NCI-H1092 treated with DMSO at 0.1 percent for 48 hours (cell line): ENCODE measurements at places on chromosomes 7 and 10.

GRCh38 chr7:50274361-50274760, 30.2 kb upstream of the IKZF1 start:
- no peak for DNase-seq

DNA sequence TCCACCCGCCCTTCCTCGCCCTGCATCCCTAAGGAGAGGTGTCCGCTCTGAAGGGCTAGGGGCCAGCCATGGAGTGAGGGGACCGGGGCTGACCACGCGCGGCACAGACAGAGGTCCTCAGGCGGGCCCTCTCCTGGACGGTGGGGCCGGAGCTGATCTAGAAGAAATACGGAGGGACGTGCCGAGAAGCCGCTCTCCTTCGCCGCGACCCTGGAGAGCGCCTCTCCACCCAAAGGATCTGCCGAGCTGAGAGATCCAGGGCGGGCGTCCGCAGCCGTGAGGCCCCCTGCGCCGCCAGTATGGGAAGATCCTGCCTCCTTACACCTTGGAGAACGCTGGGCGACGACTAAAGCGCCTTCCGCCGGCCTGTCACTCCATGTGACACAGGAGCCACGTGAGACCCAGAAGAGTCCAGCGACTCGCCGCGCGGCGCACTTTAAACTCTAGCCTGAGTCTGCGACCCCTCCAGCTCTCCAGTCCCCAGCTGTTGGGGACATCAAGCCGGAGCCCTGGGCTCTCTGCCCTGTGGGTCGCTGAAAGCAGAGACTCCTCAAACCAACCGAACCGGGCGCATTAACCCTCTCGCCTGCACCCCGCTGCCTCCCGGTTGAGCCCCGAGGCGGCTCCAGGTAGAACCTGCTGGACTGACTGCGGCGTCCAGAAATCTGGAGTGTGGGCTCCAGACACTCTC, 1.5 kb upstream of the SFMBT2 start:
- no peak for DNase-seq

- no peak for DNase-seq
These were observed 23.9 kb downstream of the ST7 start for GRCh38 chr7:116977172-116977571.

DNA sequence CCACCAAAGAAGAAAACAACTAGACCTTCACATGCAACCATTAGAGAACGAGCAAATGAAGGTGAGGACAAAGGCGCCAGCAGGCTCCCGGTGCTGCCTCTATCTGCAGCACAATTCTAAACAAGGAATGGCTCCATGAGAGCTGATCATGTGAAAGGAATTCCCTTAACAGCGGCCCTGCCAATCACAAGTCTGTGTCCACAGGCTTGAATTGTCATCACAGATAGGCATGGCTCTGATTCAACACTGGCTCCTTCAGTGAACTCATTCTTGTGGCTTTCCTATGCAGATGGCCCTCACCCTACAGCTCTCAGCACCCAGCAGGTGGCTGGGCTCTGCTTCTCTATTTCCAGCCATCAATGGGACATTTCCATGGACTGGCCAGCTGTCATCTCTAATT, 36.2 kb downstream of the LAMB1 start:
- DNase-seq = peak; percentile 72

- no peak for DNase-seq
These were observed at the start of gene PLAU for GRCh38 chr10:73910764-73911552. Gene PLAU (plus strand): TSS chr10:73911132. CDS start chr10:73911556, 424 bp downstream.

- no peak for DNase-seq
These were observed 16.7 kb upstream of the ZNF862 start for GRCh38 chr7:149821191-149822148.

DNA sequence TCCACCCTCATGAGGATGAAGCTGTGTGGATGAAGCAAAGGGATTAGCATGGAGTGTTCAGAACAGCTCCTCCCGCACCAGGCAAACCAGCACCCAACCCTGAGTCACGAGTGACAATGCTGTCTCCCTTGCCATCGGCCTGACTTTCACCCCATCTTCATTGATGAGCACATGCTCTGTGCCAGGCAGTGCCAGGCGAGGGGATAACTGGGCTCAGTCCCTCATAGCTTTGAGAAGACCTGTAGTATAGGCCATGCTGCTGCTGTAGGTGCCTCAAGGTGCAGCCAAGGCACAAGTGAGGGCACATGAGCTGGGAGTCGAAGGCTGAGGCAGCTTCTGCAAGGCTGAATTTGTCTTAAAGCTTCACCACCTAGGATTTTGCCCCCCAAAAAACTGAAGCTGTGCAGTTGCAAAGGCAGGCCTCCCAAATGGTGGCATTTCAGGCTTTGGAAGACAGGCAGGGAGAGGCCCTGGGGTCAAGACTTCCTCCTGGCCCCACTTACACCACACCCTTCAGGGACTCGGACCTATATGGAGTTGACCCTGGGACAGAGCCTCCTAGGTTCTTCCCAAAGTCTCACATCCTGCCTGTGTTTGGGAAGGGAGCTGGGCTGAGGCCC, 54.2 kb upstream of the GDF10 start:
- no peak for DNase-seq

- no peak for DNase-seq
These were observed 840 bp upstream of the ATP6V0A4 start for GRCh38 chr7:138798836-138799235.

DNA sequence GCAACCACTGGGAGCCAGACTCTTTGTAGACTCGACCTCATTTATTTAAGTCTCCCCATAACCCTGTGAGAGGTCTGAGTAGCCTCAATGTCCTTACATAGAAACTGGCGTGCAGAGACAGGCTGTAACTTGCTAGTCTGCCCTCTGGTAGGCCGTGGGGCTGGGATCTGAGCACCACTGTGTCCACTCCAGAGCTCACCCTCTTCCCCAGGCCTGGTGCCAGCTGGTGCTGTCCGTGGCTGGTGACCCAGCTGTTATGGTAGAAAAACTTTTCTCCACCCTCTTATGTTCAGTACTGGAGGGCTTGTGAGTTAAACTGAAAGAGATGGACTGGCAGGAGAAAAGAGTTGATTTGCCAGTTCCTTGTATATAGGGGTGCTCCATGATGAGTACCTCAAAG, 41.9 kb downstream of the ADAMTS14 start:
- DNase-seq = no peak

- no peak for DNase-seq
These were observed 26.4 kb downstream of the CHST15 start for GRCh38 chr10:124066781-124067714.

DNA sequence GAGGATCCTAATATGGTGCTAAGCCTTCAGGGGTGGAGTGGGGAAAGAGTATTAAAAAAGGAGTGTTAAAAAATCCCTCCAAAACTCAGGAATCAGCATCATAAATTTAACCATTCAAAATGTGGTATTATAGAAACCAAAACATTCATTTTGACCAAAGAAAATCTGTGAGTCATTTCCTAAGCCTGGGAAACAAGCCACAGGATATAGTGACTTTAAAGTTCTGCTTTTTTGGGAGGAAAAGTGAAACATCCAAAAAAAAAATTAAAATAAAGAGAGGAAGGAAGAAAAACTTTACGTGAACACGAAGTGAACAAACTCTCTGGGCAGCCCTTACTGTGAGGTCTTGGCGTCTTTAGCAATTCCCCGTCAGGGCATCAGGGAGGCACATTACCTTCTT, 74.0 kb upstream of the GSDME start:
- no peak for DNase-seq

- DNase-seq = no peak
These were observed 1.4 kb upstream of the TMEM26 start for GRCh38 chr10:61454541-61454940.

DNA sequence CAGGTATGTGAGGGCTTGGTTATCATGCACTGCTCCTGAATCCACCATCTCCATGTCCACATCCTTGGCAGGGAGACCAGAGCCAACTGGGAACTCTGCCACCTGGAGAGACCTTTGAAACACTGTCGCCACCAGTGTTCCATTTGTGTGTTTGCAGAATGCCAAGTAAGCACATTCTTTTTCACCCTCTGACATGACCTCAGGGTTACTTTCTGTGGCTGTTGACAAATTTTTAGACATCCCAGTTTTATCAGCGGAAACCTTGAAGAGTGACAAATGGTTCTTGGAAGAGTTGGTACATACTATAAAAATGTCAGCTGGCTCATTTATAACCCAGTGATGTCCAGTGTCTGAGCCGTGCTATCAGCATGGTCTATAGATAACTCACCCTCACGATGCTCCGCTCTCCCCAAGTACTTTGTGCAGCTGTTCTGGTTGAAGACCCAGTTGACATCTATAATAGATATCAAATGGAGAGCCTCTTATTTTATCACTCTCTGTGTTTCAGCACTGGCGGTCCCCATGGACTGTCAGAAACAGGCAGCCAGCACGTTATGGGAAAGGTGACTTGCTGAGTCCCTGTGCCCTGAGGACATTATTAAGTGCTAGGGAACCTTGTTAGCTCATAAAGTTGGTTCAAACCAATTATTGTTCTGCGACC, 563.1 kb upstream of the GALNT17 start:
- peak; percentile 94 for DNase-seq

DNA sequence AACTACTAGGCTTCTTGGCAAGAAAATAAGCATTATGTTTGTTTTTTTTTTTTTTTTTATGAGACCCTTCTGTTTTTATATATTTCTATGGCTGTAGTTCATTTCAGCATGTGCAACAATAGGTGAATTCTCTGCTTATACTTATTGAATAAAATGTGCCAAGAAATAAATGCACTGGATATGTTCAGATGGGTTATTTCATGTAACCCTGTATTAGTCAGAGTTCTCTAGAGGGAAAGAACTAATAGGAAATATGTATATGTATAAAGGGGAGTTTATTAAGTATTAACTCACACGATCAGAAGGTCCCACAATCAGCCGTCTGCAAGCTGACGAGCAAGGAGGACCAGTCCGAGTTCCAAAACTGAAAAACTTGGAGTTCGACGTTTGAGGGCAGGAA, 292.8 kb downstream of the CSTF2T start:
- no peak for DNase-seq

GRCh38 chr10:102549549-102549948, 45.8 kb downstream of the SUFU start:
- DNase-seq = no peak

DNA sequence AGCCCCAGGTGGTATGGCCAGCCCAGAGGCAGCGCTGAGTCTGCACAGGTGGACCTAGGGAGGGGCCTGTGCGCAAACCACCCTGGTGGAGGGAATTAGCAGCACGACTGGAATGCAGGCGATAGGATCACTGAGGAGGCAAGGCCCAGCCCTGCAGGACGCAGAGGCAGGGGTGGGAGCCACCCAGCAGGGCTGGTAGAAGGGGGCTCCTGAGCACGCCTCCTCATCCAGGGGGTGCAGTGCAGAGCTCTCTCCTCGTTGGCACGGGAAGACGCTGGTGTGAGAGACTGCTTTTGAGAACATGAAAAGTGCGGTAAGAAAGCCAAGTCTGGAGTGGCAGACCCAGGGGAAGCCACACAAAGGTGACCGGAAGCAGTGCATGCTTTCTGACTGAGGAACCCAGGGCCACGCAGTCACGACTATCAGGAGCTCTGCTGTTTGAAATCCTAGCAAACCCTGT, 6.0 kb downstream of the FXYD4 start:
- no peak for DNase-seq

- DNase-seq = no peak
These were observed 106.2 kb downstream of the PLXDC2 start for GRCh38 chr10:19922236-19922963.

- no peak for DNase-seq
These were observed 8.2 kb downstream of the MYO1G start for GRCh38 chr7:44970523-44971051.

DNA sequence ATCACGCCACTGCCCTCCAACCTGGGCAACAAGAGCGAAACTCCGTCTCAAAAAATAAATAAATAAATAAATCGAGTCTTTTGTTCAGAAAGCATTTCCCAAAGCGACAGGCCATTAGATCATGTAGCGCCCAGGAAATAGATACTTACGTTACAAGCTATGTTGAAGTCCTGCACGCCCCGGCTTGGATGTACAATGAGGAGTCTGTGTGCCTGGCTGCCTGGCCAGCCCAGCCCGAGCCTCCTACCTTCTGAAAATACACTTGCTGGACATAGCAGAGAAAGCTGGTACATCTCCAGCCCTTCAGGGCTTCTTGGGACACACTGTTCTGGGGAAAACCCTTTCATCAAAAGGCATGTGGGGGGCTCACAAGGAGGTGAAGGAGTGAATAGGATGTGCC, 22.1 kb downstream of the FGFR2 start:
- DNase-seq = no peak

- no peak for DNase-seq
These were observed 32.3 kb downstream of the SMURF1 start for GRCh38 chr7:99111591-99111990.

DNA sequence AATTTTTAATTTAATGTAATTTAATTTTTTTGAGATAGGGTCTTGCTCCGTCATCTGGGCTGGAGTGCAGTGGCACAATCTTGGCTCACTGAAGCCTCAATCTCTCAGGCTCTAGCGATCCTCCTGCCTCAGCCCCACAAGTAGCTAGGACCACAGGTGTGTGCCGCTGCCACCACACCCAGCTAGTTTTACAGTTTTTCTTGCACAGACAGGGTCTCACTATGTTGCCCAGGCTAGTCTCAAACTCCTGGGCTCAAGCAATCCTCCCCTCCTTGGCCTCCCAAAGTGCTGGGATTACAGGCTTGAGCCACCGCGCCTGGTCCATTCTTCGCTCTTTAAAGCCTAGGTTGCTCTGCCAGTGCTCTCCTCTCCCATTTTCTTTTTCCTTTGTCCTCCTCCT, 12.9 kb downstream of the CALML3 start:
- no peak for DNase-seq

GRCh38 chr7:143043391-143043790, 8.8 kb upstream of the OR6V1 start:
- DNase-seq = no peak

- no peak for DNase-seq
These were observed 62.3 kb downstream of the TFPI2 start for GRCh38 chr7:93828260-93828659.

GRCh38 chr10:124926548-124926947, 15.4 kb upstream of the ZRANB1 start:
- DNase-seq = no peak

DNA sequence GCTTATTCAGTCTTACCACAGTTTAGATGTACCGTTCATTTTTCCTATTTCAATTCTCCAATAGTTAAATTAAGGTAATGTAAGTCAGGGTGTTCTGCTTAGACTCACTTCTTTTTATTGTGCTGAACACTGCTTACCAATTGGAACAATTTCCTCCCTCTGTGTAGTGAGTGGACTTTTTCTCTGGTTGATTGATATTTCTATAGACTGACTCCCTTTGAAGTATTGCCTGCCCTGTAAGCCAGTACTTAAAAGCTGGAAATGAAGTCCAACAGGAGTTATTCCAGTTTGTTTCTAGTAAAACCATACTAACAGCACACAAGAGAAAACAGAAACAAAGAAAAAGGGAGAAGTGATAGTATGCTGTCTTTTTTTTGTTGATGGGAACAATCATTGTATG, 1674.9 kb downstream of the REEP3 start:
- DNase-seq = no peak

- DNase-seq = no peak
These were observed 41.0 kb upstream of the RAPGEF5 start for GRCh38 chr7:22397981-22398380.
